ENCODE measurements at places on chromosomes 2 and 18. TPM values are rescaled to one million over a fixed set of nuclear protein-coding genes. Genes with fewer than 3 reads are reported as not detected.

DNA sequence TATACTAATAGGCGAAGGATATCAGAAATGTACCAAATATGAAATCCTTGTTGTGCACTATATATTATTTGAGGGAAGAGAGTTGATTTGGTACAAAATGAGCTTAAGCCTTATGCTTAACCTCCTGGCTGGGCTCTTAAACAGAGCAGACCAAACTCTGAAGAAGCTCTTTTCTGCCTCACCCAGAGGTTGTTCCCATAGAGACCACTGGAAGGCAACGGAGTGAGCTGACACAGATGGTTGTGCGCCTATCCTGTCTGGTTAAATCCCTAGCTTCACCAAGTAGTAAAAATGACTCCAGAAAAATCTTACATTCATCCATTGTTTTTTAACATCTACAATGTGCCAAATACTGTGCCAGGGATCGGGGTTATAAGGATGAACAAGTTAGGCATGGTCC is 55.9 kb upstream of the NOL4 start:
- DNase-seq = no peak

GRCh38 chr2:231616296-231616695 is 23.6 kb downstream of the TEX44 start:
- DNase-seq = no peak

DNA sequence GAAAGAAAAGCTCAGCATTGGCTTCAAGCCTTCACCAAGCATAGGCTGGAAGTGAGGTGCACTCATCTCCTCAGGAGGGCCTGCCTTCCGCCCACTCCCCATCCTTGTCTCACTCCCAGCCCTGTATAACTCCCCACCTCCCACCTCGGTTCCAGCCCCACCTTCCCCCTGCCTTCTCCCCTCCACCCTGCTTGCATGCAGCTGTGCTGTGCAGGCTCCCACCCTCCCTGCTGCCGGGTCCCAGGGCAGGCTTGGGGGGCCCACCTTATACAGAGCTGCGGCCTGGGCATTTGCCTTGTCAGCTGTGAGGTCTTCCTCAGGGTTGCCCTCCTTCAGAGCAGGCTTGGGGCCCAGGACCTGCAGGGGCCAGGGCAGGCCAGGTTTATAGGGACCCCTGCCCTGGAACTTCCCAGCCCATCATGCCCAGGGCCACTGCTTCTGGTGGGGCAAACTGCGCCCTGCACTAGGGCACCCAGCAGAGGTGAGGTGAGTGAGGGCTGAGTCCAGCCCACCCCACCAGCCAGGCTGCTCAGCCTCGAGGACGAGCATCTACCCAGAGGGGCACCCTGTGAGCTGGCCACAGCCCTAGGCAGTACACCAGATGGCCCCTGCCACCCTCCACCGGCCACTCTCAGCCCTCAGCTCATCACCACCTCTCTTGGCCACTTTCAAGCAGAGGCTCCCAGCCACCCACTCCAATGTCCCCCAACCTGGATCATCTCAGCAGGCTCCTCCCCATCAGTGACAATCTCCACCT is 11.6 kb downstream of the CAPG start:
- no peak for DNase-seq

DNA sequence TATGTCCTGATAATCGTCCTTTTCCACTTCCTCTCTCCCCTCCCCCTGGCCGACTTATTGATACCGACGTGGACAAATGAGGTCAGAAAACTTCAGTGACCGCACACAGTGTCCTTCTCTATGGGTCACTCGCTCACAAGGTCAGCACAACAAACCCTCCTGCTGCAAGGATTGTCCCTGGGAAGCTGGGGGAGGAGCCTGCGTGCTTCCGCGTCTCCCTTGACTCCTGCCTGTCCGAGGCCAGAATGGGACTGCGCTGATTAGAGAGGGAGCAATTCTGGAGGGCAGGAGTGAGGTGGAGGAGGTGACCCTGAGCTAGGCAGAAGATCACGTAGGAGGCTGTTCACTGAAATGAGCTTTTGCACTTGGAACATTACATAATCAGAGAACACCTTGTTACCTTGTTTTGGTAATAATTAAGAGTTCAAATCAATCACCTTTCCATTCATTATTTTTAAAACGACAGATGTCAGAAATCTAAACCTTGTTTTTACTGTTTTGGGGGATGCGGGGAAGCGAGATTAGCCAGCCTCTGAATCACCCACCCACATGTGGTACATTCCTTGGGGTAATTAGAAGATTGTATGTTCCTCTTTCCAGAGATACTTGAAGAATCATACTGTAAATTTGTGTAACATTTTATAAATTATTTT is 70.6 kb downstream of the CTAGE1 start:
- DNase-seq = peak; percentile 89

DNA sequence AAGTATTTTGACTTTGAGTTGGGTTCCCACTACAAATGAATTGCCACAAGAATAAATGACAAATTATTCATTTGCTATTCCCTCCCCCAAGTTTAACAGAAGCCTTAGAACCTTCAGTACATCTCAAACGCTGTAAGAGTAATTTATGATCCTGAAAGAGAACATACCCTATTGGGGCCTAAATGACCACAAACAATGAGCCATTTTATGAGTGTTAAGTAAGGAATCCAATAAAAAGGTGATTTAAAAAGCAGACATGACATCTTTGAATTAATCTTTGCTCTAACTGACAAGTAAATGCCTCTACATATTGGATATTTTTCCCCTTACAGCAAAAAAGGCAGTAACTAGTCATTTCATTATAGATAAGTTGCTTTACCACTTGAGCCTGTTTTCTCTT is 136.9 kb downstream of the NRXN1 start:
- DNase-seq = no peak

DNA sequence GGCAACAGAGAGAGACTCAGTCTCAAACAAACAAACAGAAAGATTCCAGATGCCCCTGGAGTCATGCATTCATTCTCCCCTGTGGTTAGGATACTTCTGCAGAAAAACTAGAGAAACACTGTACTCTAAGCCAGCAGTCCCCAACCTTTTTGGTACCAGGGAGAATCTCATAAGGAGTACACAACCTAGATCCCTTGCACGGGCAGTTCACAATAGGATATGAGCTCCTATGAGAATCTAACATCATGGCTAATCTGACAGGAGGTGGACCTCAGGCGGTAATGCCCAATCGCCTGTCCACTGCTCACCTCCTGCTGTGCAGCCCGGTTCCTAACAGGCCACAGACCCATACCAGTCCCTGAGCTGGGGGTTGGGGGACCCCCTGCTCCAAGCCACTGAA is 18.3 kb downstream of the PSME4 start:
- DNase-seq = no peak

GRCh38 chr2:63344575-63345284 is 243.5 kb downstream of the WDPCP start:
- no peak for DNase-seq

The RNF125 gene
- 5.1 TPM for total RNA-seq

GRCh38 chr2:211729433-211729832 is 809.2 kb downstream of the ERBB4 start:
- no peak for DNase-seq

DNA sequence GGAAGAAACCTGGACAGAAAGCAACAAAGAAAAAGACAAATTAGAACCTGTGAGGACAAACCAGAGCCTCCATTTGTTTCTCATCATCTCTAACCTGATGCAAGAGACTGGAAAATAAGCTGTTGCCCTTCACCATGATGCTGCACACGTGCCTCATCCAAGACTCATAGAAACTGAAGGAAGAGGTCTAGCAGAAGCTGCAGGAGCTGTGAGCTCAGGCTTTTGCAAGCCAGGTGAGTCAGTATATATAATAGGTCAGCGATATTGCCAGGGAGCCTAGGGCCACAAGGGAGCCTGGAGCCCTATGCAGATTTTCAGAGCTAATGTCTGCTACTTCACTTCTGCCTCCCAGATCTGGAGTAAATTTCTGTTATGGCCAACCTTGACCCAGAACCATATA is 163.1 kb downstream of the LNPK start:
- DNase-seq = no peak

GRCh38 chr2:180291552-180292421 is 284.7 kb upstream of the CWC22 start:
- DNase-seq = no peak

DNA sequence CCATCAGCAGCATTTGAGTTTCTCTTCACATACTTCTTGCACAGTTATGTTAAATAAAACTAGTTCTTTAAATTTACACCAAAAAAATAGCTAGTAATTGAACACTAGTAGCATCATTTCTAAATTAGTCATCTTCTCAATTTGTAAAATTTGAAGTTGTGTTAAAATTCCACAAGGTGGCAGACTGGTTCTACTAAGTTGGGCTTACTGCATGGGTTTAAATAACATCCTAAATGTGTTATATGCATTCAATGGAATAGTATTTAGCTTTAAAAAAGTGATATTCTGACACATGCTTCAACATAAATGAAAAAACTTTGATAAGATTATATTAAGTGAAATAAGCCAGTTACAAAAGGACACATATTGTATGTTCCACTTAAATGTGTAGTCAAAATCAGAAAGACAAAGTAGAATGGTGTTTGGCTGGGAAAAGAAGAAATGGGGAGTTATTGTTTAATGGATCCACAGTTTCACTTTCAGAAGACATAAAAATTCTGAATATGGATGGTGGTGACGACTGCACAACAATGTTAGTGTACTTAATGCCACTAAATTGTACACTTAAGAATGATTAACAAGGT is 28.7 kb upstream of the RPRD1A start:
- DNase-seq = no peak

DNA sequence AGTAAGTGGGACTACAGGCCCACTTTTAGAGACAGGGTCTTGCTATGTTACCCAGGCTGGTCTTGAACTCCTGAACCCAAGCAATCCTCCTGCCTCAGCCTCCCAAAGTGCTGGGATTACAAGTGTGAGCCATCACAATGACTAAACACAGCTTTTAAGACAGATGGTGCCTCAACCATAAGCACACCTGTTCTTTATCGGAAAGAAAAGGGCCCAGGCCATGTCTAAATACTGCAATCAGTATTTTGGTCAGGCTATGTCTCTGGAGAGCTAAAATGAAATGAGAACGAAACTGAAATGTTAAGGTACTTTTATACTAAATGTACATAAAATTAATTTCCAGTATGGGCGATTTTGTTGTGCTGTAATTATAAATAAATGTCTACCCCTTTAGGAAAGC is 69.5 kb upstream of the SPTBN1 start:
- no peak for DNase-seq

GRCh38 chr2:236130349-236130998 is 37.7 kb downstream of the GBX2 start:
- no peak for DNase-seq

The IL36RN gene
- not detected for total RNA-seq

DNA sequence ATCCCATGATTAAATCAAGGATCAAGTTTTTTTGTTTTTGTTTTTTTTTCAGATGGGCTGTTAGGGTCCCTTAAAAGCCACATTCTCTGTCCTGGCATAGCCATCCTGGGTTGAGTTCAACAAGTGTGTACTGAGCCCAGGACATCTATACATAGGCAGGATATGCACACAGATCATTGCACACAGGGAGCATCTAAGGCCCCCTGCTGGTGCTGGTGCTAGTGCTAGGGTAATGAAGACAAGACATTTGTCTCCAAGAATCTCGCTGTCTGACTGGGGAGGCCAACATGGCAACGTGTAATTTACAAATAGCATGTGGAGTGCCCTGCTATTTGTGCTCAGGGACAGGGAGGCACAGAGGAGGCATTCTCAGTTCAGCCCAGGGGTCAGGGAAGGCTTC is 124.5 kb downstream of the VAPA start:
- no peak for DNase-seq

- no peak for DNase-seq
Observed at GRCh38 chr18:3248062-3248657, 559 bp downstream of the MYL12A start.

GRCh38 chr2:44433895-44434294 is 72.1 kb downstream of the CAMKMT start:
- no peak for DNase-seq

The MAL gene
- 5.8 TPM for total RNA-seq

DNA sequence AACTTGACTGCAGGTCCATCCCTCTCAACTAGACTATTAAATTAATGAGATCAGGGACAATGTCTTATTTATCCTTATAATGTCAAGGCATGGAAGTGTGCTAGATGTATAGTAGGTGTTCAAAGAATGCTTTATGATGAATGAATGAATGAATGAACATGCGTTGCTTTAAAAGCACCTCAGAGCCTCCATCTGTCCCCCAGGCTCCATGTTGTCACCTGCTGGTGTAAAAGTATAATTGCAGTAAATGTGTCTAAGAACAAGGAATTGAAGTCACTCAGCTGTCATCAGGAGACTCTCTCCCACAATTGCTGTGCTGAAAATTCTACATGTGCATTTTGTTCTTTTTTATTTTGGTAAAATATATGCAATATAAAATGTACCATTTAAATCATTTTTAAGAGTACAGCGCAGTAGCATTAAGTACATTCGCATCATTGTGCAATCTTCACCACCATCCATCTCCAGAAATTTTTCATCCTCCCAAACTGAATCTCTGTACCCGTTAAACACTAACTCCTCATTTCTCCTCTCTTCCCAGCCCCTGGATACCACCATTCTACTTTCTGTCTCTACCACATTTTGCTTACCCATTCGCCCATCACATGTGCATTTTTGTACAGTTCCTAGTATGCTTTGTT is 52.6 kb downstream of the GNAL start:
- DNase-seq = no peak

DNA sequence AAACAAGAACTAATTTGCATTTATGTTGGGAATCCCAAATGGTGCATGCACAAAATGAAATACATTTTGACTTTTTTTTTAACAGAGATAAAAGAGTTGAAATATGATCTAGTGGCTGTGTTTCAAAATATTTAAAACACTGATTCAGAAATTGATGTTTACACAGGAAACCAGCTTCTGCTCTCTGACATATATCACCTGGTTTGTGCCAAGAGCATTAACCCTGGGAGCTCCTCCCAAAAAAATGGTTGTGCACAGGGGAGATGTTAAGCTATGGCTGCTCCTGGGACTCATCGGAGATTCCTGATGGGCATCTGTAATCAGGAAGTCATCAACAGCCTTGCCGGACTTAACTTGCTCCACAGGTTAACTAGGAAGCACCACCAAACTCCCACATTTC is 65.2 kb upstream of the MAL start:
- DNase-seq = no peak

The C18orf54 gene
- 0.68 TPM for total RNA-seq

GRCh38 chr2:185531721-185532120 is 206.9 kb upstream of the FSIP2 start:
- no peak for DNase-seq

The BUB1 gene
- 0.76 TPM for total RNA-seq

- no peak for DNase-seq
Observed at GRCh38 chr2:159251296-159252173, 35.0 kb downstream of the WDSUB1 start.

GRCh38 chr2:128261245-128262128 is 57.2 kb downstream of the HS6ST1 start:
- DNase-seq = no peak

The POMC gene
- 5.3 TPM for total RNA-seq

DNA sequence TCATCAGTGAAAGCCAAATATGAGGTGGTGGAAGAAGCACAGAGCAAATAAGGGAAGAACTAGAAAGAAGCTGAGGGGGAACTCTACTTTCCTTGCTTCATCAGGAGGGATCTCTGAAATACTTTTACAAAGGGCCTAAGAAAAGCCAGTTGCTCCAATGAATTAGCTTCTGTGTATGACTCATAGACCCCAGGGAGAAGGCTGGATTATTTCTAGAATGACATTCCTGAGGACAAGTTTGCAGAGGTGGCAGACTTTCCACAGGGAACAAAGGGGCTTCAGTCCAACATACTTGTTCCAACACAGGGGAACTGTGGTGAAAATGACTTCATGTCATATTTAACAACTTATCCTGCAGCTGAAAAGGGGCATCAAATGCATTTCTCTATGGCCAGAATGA is 29.0 kb downstream of the DOK1 start:
- DNase-seq = no peak

The VIL1 gene
- total RNA-seq = not detected

The SPC25 gene
- total RNA-seq = 0.85 TPM

The SP140 gene
- 1.1 TPM for total RNA-seq

Data from left cardiac atrium (tissue), 4 donors.